ENCODE measurements at places on chromosomes 3 and 15.

- no peak for DNase-seq
Observed at GRCh38 chr3:71525391-71525790, 58.1 kb downstream of the FOXP1 start.

- no peak for DNase-seq
Observed at GRCh38 chr3:175495331-175495730, 636.2 kb downstream of the NAALADL2 start.

DNA sequence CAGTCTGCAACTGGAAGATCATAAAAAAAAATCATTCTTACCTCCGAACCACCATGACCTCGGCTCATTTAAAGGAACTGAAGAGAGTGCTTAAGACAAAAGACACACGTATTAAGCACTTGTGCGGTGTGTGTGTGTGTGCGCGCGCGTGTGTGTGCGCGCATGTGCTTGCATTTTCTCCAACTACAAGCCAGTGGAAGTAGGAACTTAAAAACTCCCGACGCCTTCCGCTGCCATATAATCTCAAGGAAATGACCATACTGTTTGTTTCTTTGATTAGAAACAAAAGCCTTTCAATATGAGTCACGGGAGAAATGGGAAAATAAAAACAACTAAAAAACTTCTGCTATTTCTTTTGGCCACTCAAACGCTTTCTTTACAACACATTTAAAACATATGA, 32.4 kb downstream of the FRMD4B start:
- no peak for DNase-seq

- DNase-seq: no peak
Observed at GRCh38 chr3:30895329-30895728, 868 bp upstream of the GADL1 start.

DNA sequence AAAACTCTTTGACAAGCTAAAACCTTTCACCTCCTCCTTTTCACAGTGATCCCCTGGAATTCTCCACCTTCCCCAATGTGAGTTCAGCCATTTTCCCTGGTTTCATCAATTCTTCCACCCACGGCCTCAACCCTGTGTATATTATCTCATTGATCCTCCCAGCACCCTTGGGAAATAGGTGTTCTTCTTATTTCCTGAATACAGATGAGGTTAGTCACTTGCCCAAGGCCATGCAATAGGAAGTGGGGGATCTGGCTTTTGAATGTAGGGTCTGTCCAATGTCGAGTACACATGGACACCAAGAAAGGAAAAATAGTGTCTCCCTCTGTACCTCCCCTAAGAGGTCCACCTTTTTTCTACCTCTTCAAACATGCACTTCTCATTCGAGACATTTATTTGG, 262.8 kb upstream of the ST8SIA2 start:
- DNase-seq: no peak

- peak; percentile 7 for DNase-seq
Observed at GRCh38 chr15:73284090-73284716, 84.6 kb downstream of the HCN4 start.

Measured in NCI-H524 treated with DMSO at 0.1 percent for 48 hours (cell line).